ENCODE measurements at places on chromosomes 5 and 9.
A peak's percentile ranks its signal among the peaks of the same experiment; 100 is the strongest.

- no peak for DNase-seq
Measured at GRCh38 chr9:133775291-133775690, 37.1 kb upstream of the SARDH start.

DNA sequence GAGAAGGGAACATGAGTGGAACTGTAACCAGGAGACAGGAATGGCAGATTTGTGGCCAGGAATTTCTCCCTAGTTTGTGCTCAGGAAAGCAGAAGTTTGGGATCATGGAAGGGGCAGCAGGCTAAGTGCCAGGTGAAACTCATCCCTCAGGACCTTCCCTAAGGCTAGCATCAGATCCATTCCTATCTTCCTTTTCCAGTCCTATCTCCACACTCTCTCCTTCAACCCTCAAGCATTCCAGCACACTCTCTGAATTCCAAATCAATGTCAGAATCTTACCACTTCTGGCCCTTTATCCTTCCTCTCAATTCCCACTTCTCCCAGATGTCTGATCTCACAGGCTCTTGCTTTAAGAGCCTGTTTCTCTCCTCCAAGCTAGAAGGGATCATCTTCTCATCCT, 53.2 kb upstream of the GRIA1 start:
- DNase-seq: no peak

DNA sequence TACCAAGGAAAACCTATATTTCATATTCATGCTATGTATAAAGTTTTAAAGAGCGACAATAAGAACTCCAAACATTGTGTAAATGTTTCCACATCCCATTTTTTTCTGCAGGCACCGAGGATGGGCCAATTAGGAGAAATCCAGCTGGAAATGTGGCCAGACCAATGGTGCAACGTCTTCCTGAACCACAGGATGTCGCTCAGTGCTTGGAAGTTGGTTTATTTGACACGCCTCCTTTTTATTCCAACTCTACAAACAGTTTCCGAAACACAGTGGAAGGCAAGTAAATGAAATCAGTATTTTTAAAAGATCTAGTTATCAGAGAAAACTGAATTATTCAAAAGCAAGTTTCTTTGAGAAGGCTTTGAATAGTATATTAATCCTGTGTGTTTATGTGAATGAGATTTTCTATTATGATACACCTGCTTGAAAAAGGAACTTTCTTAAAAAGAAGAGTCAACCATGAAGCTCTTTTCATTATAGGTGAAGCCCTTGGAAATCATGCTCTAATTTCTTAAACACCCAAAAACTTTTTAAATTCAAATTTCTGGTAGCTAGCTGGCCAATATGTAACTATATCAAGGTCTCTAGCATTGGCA, 9.1 kb downstream of the TYRP1 start:
- DNase-seq: no peak

DNA sequence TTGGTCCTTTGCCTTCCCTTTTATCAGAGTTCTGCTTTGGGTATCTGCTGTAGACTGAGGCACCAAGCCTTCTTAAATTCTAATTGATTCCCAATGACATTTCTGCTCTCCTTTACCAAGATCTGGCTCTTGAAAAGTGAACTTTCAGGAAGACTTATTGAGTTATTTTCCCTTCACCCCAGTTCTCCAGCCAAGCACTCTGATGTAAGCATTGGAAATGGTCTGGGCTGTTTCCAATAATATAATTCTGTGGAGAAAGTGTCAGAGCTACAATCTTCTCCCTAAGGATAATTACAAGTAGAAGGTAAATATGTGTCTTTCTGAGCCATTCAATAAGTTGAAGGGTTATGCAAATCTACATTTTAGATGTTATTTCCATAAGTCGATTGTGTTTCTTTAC, 30.8 kb downstream of the BTF3 start:
- DNase-seq: no peak

DNA sequence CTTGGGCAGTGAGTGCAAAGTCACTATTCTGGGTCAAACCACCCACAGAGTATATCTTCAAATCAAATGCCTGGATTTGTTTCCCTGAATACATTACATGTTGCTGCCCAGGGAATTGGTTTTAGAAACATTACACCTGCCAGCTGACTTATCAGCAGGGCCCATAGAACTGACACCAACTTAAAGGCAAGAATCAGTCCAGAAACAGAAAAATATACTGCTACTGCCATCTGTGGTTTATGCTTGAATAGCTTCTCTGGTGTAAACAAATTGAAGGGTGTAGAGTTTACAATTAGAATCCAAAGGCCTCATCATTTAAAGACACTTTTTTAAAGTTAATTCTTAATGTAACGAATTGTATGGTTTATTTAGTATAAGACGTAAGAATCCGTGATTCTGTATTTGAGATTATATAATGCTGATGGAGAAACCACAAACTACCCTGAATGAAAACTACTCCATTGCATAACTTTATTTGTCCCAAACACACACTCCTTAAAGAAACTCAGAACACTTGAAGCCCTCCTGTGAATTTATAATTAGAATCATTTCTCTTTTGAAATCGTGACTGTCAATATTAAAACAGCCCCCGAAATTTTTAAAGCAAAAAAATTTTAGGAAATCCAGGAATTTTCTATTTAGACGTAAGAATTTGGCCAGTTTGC, 6.2 kb downstream of the NR6A1 start:
- DNase-seq: peak; percentile 28

DNA sequence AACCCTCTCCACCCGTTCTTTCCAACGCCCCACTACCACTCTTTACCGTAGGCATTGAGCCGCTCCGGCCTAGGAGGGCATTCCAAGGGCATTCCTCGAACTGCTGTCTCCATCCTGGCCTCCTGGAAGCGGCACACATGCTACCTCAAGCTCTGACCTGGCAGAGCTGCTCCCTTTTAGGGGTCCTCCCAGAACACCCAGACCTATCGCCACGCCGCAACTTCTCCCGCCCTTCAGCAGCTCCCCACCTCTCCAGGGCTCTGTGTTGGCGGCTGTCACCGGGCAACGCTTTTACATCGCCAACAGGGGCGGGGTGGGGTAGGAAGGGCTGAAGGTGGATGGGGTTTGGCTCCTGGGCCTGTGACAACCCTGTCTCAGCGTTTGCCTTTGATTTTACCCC, 4.6 kb upstream of the MYORG start:
- no peak for DNase-seq

- no peak for DNase-seq
Measured at GRCh38 chr9:36716496-36716895, 143.8 kb downstream of the MELK start.

DNA sequence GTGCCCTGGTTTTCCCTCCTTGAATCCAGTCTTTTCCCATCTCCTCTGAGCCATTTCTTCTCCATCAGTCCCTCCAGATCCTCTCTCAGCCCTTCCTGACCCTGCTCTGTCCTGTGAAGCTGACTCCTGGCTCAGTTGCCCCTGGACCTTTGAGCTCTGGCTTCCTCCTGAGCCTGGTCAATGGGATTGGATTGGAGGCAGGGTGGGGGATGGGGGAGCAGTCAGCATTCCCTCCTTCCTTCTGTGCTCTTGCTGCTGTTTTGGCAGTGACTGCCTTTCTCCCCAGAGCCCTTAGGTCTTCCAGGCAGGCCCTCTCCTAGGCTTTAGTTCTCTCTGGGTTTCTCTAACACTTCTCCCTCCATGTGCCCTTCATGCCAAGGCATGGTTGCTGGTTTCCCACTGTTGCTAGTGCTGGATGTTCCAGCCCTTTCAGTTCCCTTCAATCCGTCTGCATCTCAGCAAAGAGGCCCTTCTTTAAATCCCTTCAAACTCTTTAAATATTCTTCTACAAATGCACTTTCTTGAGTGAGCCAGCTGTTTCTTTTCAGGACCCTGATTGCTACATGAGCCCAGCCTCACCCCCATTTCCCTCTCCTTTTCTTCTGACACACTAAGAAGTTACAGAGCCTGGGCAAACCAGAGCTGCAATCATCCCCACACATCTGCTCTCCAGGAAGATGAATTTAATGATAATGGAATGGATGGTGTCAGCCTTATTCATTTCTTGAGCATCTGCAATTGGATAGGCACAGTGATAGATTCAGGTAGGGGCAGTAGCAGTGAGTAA, 2.2 kb downstream of the TNFSF15 start:
- DNase-seq: no peak

- no peak for DNase-seq
Measured at GRCh38 chr5:33649549-33650482, 209.1 kb downstream of the TARS1 start.

DNA sequence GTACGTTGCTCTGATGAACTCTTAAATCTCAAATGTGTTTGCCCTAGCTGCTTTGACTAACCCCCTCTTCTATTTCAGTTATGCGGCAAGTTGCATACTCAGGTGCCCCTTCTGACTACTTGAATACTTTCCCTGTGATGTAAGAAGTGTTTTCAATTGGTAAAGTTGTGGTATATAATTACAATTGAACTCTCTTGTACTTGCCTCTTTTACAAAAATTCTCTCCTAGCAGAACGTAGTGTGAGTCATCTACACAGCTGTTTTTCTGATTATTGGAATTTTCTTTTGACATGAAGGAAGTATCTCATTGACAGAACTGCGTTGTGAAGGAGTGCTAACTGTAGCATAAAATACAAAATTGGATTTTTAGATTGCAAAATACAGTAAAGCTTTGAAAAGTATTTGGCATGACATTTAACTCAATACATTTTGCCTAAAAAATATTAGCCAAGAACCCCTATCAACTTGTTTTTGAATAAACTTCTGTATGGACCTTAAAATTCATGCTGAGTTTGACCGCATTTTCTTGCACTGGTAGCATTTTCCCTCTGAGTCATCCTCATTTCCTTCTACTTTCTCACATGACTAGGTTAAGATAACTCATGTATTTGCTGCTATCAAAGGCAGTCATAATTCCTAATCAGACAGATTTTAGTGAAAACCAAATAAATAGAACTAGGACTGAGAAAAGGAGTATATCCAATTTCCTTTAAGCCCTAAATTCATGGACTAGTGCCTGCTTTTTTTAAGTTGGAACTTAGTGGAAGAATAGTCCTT, 6.3 kb downstream of the CRHBP start:
- peak; percentile 59 for DNase-seq

GRCh38 chr9:98767196-98767595, 29.2 kb downstream of the ANKS6 start:
- no peak for DNase-seq

DNA sequence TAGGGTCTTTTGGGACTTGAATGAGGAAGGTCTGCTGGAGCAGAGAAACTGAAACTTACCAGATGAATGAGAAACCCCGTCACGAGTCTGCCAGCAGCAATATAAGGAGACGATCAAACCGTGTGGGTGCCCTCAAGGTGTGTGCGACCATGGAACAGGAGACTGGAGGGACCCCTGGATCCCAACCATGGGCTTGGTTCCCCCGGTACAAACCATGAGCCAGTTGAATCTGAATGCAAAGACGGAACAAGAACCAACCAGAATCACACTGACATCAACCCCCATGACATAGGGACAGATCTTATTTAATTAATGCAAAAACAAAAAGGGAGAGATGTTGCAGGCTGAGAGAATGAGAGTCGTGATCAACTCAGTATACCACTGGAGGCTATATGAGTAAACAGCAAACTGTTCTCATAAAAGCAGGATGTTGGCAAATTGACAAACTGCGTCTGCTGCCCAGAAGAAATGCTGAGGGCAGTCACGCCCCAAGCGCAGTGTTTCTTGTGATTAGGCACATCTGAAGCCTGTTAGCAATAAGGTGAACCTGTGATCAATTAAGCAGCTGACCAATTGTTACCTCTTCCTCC, 475.5 kb upstream of the ACO1 start:
- no peak for DNase-seq

GRCh38 chr9:71144495-71144894, 23.1 kb upstream of the TRPM3 start:
- DNase-seq: no peak

DNA sequence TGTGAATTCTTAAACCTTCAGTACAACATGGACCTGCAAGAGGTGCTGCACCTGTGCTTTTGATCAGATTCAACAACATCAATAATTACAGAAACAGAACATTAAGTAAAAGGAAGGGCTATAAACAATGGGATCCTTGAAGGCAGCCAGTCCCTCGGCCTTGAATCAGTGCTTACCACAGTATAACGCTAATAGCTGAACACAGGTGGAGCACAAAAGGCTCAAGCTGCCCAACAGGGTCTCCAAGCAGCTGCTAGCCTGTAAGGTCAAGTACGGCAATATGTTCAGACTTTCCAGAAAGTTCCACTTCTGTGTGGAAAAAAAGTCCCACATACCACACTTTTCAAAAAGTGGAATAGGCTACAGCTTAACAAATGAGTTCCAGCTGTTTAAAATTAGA, 61.9 kb upstream of the ITGA1 start:
- DNase-seq: no peak

DNA sequence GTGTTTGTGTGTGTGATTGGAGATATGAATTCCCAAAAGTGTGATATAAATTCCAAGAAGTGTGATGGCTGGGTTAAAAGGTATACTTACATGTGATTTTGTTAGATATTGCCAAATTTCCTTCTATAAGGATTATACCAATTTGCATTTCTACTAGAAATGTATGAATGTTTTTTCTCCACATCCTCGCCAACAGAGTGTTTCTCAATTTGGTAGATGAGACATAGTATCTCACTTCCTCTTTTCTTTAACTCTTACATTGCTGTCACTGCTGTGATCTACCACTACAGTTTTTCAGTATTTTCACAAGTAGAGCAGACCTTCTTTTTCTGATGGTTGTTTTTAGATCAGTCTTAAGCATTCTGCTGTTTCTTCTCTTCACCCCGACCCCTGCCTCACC, 111.3 kb downstream of the FER start:
- DNase-seq: peak; percentile 94

- no peak for DNase-seq
Measured at GRCh38 chr5:84715091-84715490, 330.4 kb upstream of the EDIL3 start.

DNA sequence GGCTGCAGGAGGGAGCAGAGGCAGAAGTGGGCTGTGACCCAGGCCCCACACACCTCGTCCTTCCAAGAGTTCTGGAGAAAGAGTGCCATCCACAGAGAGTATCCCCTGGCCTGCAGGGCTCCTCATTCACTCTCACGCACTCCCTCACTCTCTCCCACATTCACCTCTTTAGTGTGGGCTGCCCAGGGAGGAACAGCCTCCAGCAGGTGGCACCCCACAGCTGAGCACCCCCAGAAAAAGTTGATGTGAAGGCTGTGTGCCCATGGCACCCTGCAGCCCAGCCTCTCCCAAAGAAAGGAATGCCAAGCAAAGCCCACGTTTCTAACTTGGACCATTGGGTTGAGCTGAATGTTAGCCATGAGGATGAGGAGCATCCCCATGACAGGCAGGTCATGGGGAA, 4.5 kb upstream of the SHC3 start:
- DNase-seq: no peak

DNA sequence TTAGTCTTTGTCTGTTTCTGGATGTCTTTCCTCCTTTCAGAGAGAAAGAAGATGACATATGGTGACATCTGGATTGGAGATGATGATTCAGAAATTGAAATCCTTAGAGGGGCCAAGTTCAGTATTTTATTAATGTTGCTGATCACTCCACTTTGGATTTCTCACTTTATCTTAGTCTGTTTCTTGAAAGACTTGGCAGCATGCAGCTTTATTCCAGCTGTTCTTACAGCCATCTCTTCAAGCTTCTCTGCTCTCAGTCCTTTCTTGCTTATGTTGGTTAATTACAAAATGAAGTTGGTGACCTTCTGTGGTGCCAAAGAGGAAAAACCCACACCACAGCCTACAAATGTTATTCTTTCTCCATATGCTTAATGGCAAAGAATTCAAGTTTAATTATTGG, 62.1 kb downstream of the SNCAIP start:
- DNase-seq: no peak

All from AML-193 (cell line).